ENCODE measurements at places on chromosomes 3 and 15. TPM values are rescaled to one million over a fixed set of nuclear protein-coding genes. Genes with fewer than 3 reads are reported as not detected.

SKOR1 gene
- under 0.01 TPM for total RNA-seq

DNA sequence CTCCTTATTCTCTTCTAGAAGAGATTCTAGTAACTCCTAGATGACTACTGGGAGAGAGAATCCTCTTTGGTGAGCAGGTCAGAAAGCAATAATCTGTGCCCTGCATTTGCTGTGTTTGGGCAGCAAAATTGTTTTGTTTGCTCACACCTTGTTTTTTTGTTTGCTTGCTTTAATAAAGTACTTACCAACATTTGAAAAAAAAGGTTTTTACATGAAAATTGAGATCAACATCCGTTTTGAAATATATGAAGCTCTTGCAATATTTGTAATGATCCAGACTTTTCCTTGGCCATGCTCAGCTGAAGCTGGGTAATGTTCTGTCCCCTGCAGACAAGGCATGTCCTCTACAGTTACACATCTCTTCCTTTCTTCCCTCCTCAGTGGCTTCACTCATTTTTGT is 62.2 kb downstream of the DIPK2A start:
- DNase-seq = no peak

- DNase-seq = peak; percentile 70
Measured at GRCh38 chr15:101112336-101113113, 139.3 kb downstream of the CHSY1 start.

DNA sequence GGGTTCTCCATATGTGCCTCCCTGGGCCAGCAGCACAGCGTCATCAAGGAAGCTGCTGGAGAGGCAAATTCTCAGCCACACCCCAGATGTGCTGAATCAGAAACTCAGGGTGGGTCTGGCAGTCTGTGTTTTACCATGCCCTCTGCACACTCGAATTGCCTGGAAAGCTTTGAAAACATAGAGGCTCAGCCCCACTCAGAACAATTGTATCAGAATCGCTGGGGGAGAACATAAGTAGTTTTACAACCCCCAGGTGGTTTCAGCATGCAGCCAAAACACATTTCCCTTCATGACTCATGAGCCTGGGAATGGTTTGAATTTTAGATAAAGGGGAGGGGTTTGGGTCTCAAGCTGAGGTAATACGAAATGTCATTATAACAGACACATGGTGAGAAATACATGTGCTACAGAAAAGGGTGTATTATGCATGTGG is 9.6 kb downstream of the TGM4 start:
- peak; percentile 97 for DNase-seq

DNA sequence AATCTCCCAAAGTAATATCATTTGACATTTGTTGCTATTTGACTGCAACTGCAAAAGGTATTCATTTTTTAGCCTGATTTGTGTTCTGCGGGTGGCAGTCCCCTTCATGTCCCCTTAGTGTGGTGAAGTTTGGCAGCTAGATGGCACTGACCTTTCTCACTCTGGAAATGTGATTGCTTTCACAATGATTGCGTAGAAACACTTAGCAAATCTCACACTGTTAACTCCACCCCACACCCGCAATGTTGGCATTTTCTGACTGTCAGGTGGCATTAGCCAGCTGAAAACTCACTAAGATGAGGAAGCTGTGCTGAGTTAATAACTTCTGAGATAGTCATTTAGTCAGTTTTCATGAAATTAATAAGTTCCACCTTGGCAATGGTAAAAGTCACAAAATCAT is 76.9 kb downstream of the TRIM69 start:
- DNase-seq = no peak

DNA sequence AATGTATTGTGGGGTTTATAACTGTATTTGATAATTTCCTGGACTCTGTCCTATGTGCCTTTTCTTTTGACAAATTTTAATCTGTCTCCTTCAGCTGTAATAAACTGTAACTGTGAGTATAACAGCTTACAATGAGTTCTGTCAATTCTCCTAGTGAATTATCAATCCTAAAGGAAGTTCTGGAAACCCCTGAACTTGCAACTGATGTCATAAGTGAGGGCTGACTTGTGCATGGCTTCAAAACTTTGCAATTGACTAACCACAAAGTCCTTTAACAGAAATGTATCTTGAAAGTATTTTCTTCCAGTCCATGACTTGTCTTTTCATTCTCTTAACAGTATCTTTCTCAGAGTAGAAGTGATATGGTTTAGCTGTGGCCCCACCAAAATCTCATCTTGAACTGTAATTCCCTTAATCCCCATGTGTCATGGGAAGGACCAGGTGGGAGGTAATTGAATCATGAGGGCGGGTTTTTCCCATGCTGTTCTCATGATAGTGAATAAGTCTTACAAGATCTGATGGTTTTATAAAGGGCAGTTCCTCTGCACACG is 108.3 kb downstream of the TFDP2 start:
- peak; percentile 13 for DNase-seq

DNA sequence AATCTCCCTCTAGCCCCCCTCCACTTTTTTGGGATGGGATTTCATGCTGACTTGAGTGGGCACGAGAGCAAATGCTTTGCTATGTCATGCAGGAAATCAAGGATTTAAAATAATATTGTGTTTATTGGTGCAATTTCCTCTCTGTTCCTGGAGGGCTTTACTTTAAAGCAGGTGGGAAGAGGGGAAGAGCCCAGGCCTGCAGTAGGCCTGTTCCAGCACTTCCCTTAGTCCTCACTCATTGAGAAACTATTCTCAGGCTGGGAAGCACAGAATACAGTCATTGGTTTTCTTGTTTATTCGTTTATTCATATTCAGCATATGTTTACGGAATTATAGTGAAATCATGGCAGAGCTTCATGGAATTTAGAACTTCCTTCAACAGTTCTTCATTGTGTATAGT is 41.7 kb upstream of the SPSB4 start:
- DNase-seq = peak; percentile 23

DNA sequence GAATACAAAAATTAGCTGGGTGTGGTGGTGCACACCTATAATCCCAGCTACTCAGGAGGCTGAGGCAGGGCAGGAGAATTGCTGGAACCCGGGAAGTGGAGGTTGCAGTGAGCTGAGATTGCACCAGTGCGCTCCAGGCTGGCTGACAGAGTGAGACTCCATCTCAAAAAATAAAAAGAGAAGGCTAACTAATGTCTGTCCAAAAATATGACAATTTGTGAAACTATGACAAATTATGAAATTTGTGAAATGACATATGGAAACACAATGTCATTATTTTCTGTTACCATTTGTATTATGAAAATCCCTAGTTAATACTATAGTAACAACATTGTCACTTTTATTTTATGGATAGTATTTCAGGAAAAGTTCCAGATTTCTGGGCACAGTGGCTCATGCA is 1306.3 kb upstream of the EPHA6 start:
- no peak for DNase-seq

- DNase-seq = no peak
Measured at GRCh38 chr15:67184208-67184925, 70.1 kb downstream of the AAGAB start.

DNA sequence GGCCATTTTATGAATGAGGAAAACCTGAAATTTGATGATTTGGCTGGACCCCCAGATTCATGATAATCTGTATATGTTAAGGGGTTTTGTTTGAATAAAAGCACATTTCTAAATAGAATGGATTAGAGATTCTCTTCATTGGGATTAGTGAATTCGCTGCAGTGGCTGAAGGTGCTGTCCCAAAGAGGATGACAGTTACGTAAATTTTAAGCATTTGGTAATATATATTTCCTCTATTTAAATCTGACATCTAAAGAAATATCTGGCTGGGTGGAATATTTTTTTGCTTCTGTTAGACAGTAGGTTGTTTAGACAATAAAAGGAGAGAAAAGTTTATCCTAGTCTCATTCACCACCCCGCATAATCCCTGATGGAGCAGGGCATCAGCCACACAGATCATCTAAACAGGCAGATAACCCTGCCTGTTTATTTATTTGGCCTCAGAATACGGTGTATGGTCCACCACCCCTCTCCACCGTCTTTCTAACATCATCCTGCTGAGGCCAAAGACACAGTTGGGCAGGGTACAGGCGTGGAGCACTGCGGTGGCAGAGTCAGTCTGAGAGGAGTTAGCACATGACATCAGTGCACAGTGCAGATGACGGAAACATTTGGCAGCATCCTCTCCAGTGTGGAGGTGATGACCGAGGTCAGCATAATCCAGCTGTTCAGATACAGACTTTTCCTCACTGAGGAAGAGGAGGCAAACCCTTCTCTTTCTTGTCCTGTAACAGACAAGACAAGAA is 20.4 kb upstream of the NFKBIZ start:
- peak; percentile 56 for DNase-seq

- DNase-seq = no peak
Measured at GRCh38 chr15:101391431-101391830, 96.4 kb upstream of the SNRPA1 start.

GRCh38 chr3:106485802-106486201 is 617.0 kb upstream of the CBLB start:
- no peak for DNase-seq

Measured in mammary epithelial cell (primary cell).